ENCODE measurements at places on chromosomes 13 and 19.

DNA sequence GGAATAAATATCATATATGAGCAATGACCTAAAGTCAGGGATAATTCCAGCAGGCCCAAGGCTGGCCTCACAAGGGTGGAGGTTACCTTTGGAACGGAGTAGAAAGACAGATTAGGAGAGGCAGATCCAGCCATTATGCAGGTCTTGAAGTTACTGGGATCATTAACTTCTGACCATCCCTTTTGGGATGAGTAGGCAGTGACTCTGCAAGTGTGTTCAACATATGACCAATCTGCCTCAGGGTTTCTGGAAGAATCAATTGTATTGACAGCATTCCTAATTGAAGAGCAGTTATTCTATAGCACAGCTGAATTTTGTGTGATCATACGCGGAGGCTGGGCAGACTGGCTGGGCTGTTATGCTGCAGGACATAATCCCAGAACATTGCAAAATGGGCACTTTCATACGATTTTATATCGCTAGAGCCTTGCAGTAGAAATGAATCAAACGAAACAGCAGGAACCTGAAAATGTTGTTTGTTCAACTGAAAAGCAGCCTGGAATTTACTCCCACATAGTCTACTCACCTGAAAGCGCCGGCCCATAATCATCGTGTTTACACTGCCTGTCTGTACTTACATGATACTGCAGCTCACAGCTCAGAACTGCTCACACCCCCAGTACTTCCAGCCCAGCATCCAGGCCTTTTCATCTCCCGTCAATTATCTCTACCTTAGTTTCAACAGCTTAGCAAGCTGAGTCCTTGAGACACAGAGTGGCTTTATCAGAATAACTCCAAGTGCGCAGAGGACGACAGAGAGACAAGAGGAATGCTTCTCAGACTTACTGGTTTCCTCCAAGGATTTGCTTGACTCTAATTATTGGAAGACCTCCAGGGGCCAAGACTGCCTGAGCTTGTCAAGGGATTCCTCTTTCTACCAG lies 556.1 kb downstream of the EFNB2 start:
- no peak overlapping the region for H3K4me3 ChIP-seq
- no peak overlapping the region for H3K27ac ChIP-seq
- H3K36me3 ChIP-seq, result no peaks in the 10 kb centered on the region
- no peaks in the 10 kb centered on the region for H3K4me1 ChIP-seq
- DNase-seq, result no peak
- no peaks in the 10 kb centered on the region for H3K27me3 ChIP-seq

DNA sequence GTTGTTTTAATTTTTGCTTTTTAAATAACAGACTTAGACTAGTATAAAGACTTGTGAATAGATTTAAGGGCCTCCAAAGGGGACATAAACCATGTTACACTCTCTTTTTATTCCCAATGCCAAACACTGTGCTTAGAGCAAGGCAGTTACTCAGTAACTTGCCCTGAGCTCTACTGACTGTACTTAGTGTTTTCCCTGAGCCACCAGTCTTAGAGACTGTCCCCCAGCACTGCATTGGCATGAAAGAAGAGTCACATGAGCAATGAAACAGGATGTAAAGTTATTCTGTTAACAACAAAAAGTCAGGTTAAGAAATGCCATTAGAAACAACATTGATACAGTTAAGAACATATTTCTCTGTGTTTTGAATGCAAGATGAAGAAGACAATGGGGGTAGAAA lies 187.9 kb downstream of the TBC1D4 start:
- H3K4me1 ChIP-seq, result peaks cover 18% of the 10 kb centered on the region
- no peaks in the 10 kb centered on the region for H3K27me3 ChIP-seq
- no peak overlapping the region for H3K4me3 ChIP-seq
- H3K36me3 ChIP-seq, result no peaks in the 10 kb centered on the region

DNA sequence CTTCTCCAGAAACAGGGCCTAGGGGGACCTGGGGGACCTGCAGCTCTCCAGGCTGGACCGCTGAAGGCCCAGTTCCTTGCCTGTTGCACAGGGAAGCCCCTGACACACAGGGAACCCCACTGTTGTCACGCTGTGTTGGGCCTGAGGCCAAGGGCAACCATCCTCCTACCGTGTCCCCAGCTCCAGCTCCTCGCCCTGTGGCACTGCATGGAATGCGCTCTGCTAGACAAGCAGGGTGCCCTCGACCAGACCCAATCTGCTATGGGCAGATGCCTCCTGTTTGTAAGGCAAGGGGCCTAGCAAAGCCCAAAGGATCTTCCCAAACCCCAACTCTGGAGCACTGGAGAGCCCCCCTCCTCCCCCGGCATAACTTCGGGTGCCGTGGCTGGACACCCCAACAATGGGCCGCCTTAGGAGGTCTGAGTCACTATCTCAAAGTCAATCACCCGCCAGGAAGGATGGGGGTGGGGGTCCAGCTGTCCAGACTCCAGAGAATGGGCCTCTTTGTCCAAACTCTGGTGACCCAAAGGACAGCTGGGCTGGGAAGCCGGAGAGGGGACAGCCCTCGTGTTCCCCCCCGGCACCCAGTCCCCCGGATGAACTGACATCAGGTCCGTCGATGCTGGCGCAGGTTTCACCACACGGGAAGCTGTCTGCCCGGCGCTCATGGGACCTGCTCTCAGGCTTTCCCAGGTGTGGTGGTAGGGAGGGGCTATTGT lies 3.7 kb downstream of the BRSK1 start:
- peaks cover 22% of the 10 kb centered on the region for H3K36me3 ChIP-seq
- DNase-seq, result no peak
- no peaks in the 10 kb centered on the region for H3K27me3 ChIP-seq
- peaks cover 3% of the 10 kb centered on the region for H3K4me1 ChIP-seq
- no peak overlapping the region for H3K4me3 ChIP-seq

DNA sequence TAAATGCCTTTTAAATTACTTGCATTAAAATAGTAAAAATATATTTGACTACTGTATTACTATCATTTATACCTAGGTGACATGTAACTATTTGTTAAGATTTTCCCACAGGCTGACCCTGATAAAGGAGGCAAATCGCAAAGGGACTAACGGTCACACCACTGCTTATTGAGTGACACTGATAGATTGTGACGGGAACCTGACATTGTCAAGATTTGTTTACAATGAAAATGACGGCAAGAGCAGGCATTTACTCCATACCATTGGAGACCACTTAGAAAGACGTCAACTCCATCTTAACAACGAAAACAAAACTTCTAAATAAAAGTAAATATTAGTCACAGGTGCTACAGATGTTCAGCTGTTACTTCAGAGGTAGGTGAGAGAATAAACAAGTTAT lies 289.0 kb downstream of the DACH1 start:
- no peak overlapping the region for H3K4me3 ChIP-seq
- no peaks in the 10 kb centered on the region for H3K27me3 ChIP-seq
- H3K4me1 ChIP-seq, result no peaks in the 10 kb centered on the region
- DNase-seq, result no peak
- H3K27ac ChIP-seq, result no peak overlapping the region
- no peaks in the 10 kb centered on the region for H3K36me3 ChIP-seq

DNA sequence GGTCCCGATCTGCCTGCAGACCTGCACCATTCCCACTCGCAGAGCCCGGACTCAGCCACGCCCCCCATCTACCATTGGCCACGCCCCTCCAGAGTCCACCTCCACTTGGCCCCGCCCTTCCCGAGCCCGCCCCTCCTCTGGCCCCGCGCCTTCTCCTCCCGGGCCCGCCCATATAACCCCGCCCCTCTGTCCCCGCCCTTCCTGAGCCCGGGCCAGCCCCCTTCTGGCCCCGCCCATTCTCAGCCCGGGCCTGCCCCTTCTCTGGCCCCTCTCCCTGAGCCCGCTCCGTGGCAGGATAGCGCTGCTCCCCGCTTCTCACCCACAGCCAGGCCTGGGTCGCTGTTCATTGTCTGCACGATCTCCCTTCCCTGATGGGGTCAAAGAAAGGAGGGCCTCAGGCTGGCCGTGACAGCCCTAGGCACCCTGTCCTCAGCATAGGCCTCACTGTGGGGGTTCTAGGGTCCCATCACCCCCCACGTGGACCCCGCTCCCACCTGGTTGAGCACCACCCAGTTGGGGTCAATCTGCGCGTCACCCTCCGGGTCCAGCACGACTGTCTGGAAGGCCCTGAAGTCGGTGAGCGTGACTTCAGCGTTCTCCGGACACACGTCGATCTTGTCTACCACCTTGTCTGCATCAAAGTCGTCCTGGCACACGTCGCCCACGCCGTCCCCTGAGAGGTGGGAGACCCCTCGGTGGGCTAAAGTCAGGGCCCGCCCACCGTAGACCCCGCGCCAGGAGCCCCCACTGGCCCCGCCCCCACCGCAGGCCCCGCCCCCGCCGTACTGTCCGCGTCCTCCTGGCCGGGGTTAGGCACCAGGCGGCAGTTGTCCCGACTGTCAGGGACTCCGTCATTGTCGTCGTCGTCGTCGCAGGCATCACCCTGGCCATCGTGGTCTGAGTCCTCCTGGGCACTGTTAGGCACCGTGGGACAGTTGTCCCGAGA lies 5.7 kb downstream of the COMP start:
- peaks cover 6% of the 10 kb centered on the region for H3K4me1 ChIP-seq
- H3K27ac ChIP-seq, result no peak overlapping the region
- peaks cover 96% of the 10 kb centered on the region for H3K27me3 ChIP-seq
- H3K36me3 ChIP-seq, result no peaks in the 10 kb centered on the region

GRCh38 chr13:28628241-28628640 lies 30.7 kb upstream of the POMP start:
- no peak overlapping the region for H3K4me3 ChIP-seq
- H3K4me1 ChIP-seq, result peaks cover 8% of the 10 kb centered on the region
- H3K36me3 ChIP-seq, result no peaks in the 10 kb centered on the region
- H3K27ac ChIP-seq, result no peak overlapping the region
- DNase-seq, result no peak

DNA sequence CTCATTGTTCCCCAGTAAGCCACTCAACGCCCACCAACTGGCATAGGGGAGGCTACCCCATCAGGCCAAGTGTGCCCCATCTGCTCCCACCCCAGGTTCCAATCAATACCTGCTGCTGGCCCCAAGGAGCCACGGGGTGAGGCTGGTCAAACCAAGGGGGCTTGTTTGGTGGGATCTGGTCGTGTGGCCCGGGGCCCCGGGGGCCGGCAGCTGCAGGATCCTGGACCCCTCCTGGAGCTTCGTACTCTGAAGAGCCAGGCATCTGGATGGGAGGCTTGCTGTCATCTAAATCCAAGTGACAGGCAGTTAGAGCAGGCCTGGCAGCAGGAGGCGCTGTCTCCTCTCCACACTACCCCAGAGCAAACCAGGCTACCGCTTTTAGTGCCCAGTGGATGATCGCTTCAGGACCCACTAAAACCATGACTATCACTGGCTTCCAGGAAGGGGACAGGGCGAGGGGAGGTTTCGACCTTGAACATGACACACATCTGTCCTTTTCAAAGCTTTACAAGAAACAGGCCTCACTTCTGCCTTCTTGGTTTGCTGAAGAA lies 14.2 kb downstream of the CHERP start:
- no peak overlapping the region for H3K4me3 ChIP-seq
- no peaks in the 10 kb centered on the region for H3K27me3 ChIP-seq
- peak; percentile 53 for DNase-seq
- H3K27ac ChIP-seq, result no peak overlapping the region
- peaks cover 45% of the 10 kb centered on the region for H3K36me3 ChIP-seq

DNA sequence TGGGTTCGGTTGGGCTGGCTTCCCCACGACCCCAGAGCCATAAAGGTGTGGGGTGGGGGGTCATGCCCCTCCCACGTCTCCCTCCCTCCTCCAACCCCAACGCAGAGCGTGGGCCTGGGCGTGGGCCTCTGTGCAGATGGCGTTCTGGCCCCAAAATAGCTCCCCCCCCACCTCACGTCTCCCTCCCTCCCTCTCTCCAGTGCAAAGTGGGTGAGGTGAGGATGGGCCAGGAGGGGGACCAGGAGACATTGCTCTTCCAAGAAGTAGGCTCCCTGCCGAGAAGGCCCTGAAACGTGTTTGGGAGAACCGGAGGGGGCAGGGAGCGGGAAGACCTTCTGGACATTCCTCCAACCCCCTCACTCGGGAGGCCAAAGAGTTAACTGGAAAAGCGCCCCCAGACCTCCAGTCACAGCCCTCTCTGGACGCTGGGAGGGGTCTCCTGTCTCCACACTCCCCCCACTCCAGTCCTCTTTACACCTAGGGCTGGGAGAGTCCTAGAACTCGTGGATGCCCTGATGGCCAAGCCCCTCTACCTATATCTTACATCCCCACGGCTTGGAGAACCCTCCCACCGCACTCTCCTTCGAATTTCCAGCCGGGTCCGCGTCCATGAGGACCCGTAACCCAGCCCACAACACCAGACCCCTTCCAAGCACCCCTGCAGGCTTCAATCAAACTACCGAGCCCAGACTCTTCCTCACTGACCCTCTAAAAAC lies 855 bp downstream of the UNC13A start:
- H3K4me3 ChIP-seq, result peak overlapping the region; percentile 97
- H3K27ac ChIP-seq, result peak overlapping the region; percentile 86

GRCh38 chr19:41919948-41920712 lies 8.1 kb downstream of the ERFL start:
- H3K4me1 ChIP-seq, result peaks cover 8% of the 10 kb centered on the region
- H3K36me3 ChIP-seq, result no peaks in the 10 kb centered on the region
- no peak overlapping the region for H3K27ac ChIP-seq
- H3K27me3 ChIP-seq, result peaks cover 98% of the 10 kb centered on the region
- H3K4me3 ChIP-seq, result no peak overlapping the region

DNA sequence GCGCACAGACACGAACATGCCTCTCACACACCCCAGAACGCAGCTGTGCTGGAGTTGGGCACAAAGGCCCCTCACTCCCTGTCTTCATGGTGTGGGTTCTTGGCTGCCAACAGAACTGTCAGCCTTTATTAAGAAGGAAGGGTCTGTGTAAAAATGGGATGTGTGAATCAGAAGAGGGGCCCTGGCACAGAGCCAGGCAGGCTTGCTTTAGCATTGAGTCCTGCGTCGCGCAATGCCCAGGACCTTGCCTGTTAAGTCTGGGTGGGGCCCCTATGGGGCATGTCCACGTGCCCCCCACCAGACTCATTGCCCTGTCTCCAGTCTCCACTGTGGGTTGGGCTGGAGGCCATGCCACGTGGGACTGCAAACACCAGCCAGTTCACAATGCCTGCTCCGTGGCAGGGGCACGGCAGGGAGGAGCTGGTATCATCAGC lies 84.8 kb downstream of the SLC7A1 start:
- H3K27ac ChIP-seq, result no peak overlapping the region
- H3K36me3 ChIP-seq, result peaks cover under 1% of the 10 kb centered on the region
- H3K4me3 ChIP-seq, result no peak overlapping the region
- H3K27me3 ChIP-seq, result no peaks in the 10 kb centered on the region
